ENCODE measurements at places on chromosomes 16 and 17.
A peak's percentile ranks its signal among the peaks of the same experiment; 100 is the strongest.

GRCh38 chr17:79218175-79218824, 143.7 kb downstream of the ENGASE start:
- DNase-seq: no peak

GRCh38 chr16:23025692-23026307, 123.5 kb downstream of the USP31 start:
- no peak for DNase-seq

- peak; percentile 23 for DNase-seq
Observed at GRCh38 chr17:48814504-48814903, 2.5 kb downstream of the TTLL6 start.

DNA sequence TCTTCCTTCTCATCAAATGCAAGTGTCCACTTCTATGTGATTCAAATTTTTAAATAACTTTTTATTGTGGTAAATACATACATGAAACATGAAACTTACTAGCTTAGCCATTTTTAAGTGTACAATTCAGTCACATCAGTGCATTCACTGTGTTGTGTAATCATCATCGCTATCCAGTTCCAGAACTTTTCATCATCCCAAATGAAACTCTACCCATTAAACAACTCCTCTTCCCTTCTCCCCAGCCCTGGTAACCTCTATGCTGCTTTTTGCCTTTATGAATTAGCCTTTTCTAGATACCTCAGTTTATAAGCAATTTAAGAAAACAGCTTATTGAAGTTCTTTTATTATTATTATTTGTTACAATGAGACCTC, 41.1 kb upstream of the IL34 start:
- no peak for DNase-seq

- DNase-seq: no peak
Observed at GRCh38 chr17:17403065-17403464, 73.7 kb upstream of the MED9 start.

DNA sequence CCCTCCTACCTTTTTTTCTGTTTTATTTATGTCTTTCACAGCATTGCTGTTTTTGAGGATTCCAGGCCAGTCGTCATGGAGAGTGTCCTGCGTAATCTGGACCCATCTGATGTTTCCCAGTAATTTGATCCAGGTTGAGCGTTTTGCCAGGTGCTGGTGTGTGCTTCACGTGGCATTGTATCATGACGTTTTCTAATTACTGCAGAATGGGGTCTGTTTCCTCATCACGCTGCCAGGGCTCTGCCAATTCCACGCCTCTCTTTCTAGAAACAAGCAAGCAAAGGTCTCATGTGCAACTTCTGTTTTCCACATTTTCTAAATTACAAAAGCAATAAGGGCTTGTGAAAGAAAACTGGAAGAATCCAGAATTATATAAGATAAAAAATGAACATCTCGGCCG, 28.3 kb upstream of the BHLHA9 start:
- peak; percentile 28 for DNase-seq

DNA sequence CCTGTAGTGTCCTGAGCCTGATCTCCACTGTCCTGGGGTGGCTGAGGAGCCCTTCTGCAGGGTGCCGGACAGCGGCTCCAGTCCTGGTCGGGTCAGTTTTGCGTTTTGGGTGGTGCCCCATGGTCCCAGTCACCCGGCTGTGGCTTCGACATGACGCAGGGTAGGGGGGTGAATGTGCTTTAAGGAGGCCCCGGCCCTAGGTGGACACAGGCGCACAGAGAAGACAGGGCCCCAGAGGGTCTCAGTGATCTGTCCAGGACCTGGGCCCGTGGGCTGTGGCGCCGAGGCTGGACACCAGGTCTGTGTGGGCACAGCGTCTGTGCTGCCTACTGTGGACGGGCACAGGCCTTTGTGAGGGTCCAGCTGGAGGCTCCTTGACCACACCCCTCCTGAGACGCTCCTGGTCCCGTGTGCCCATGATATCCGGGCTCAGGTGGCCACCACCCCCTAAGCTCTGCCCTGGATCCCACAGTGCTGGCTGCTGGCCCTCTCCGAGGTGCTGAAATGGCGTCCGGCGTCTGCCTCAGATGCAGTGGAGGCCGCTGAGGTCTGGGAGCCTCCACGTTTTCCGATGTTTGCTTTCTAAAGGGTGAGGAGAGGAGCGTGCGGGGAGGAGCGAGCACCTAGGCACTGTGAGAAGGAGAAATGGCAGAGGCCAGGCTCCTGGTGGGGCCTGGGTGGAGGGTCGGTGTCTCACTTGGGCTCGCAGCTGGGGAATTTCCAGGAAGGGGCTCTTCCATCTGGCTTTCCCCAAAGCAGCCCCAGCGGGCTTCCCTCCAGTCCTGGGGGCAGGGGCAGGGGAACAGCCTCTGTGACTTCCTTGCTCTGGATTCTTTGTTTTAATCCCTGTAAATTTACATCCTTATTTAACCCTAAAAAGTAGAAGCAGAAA, 56.1 kb upstream of the ACSF3 start:
- DNase-seq: no peak

- DNase-seq: no peak
Observed at GRCh38 chr17:77856551-77857305, 101.8 kb upstream of the TNRC6C start.

DNA sequence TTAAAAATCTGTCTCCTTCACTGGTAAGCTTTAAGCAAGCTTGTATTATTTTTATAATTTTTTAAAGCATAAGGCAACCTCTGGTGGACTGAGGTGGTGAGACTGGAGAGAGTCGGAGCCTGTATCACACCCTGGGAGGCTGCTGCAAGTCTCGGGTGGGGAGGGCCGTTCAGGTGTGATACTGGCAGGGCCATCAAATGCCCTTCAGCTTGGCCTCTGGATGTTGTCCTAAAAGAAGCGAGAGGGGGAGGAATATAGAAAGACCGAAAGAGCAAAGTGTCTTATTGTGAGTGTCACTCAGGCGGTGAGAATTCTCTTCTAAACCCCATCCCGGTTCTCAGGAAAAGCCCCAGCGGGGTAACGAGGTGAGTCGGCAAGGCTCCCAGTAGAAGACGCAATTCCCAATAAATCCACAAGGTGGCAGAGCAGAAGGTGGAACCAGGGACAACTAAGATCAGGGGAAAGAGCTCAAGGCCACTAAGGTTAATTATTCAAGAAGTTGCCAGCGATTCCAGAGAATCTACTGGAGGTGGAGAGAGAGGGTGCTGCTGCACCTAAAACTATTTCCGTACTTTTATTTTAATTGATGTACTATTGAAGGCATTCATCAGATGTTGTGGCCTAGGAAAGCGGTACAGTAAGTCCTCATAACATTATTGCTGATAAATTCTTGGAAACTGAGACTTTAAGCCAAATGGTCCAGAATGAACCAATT, 14.1 kb downstream of the C17orf67 start:
- peak; percentile 76 for DNase-seq

- peak; percentile 87 for DNase-seq
Observed at GRCh38 chr17:74972107-74972972, at the start of gene HID1. Gene HID1 (minus strand): TSS chr17:74972759. CDS start chr17:74972656, 103 bp downstream.

GRCh38 chr16:30600929-30601328, 9.3 kb downstream of the ZNF689 start:
- DNase-seq: no peak

- DNase-seq: no peak
Observed at GRCh38 chr17:80913928-80914821, 77.5 kb upstream of the CHMP6 start.

DNA sequence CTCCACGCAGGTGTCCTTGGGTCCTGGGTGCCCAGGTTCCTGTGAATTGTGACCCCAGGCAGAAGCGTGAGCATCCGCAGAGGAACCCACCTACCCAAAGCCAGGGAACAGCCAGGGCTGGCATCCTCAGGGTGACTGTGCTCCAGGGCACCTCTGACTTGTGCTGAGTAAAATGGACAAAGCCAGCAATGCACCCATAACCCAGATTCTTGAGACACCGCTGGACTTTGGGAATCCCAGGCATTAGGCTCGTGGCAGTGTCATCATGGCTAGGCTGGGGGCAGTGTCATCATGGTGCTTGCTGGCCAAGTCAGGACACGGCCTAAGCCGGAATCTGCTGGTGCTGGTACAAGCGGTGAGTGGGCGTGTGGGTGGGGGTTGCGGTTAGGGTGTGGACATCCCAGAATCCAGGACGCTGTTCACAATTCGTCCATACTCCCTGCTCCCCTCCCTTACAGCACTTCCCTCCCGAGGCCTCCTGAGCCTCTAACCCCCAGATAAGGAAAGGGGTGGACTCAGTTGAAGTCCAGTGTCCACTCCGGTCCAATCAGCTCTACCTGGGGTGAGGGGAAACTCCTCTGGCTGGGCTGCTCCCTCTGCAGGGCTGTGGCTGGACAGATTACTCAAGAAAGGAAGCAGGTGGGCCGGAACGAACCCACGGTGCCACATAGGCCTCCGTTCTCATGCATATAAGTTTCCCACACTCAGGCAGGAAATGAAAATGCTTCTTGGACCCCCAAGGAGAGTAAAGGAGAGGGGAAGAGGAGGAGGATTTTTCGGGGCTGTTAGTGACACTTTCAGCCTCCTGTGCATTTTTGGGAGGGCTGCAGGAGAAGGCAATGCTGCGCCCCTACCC, 138.9 kb downstream of the SEC14L1 start:
- no peak for DNase-seq

DNA sequence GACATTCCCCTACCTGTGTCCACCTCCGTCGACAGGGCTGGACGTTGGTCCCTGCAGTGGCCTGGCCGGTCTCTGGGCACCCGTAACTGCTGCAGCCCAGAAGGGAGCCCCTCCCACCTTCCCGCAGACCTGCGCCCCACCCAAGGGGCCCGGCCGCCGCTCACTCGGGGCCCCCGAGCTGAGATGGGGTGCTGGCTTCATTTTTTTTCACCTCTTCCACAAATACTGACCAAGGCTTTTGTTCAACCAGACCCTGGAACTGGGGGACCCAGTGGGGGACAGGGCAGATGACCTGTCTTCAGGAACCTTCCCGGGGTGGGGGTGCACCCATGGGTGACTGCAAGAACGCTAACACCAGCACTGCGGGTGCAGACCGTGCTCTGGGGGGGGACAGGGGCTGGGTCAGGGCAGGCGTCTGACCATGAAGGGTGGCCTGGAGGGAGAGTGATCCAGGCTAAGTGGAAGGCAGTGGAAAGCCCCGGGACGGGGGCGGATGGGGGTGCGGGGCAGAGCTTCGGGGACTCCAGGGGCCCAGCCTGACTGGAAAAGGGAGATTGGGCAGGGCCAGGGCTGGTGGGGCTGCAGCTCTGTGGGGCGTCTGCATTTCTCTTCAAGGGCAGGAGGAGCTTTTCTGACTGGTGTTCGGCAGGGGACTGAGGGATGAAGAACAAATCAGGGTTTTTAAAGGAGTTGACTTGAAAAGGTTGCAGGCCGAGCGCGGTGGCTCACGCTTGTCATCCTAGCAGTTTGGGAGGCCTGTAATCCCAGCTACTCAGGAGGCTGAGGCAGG, 42.3 kb downstream of the SLC7A5 start:
- DNase-seq: no peak

DNA sequence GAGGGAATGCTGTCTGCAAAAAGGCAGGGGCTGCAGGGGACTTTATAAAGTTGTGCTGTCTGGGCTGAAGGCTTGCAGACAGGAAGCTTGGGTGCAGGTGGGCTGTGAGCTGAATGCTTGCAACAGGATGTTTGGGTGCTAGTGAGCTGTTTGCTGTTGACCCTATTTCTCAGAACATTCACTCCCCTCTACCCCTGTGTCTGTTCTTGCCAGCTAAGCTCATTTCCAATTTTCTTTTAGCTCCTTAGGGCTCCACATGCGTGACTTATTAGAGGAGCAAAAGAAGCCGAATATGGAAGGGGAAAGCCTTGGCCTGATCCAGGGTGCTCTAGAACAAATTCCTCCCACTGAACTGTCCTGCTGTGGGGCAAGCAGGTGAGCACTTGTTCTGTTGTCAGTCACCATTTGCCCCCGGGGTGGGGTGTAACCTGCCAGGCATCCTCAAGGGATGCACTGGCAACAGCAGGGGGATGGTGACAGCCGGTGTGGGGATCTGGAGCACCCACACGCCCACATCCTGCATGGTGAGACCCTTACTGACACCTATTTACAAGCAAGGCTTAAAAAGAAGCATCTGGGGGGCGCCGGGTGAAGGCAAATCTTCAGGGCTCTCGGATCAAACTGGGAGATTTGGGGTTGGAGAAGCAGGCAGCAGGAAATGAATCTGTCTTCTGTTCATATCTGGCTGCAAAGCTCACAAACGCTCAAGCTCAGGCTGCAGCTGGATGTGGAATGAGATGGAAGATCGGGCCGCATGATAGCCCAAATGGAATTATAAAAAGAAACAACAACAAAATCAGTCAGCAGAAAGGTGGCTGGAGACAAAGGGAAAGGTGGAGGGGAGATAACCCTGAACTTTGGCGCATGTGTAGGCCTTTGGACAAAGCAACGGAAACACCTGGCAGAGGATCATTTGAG, 21.1 kb upstream of the NUP93 start:
- DNase-seq: no peak

DNA sequence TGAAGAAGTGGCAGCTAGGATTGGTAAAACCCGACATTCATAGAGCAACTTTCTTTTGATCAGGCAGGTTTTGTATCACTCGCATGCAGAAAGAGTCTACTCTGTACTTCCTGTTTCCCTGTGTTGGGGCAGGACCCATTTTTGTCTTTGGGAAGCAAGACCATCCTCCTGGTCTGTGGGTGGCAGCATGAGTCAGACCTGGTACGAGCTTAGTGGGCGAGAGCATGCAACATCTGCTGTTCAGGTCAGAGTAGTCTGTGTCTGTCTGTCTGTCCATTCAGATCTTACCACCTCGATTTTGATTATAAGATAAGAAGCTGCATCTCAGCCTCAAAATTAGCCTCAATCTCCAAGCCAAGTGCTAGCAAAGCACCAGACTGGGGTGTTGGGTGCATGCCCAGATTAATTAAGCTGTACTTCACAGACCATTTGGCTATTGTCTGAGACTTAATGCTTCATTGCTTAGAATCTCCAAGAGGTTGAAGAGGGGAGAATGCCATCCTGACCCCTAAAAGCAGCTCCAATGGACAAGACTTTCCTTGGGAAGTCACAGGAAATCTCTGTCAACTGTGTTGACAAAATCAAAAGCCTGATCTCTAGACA, 110.9 kb downstream of the XYLT1 start:
- DNase-seq: no peak

DNA sequence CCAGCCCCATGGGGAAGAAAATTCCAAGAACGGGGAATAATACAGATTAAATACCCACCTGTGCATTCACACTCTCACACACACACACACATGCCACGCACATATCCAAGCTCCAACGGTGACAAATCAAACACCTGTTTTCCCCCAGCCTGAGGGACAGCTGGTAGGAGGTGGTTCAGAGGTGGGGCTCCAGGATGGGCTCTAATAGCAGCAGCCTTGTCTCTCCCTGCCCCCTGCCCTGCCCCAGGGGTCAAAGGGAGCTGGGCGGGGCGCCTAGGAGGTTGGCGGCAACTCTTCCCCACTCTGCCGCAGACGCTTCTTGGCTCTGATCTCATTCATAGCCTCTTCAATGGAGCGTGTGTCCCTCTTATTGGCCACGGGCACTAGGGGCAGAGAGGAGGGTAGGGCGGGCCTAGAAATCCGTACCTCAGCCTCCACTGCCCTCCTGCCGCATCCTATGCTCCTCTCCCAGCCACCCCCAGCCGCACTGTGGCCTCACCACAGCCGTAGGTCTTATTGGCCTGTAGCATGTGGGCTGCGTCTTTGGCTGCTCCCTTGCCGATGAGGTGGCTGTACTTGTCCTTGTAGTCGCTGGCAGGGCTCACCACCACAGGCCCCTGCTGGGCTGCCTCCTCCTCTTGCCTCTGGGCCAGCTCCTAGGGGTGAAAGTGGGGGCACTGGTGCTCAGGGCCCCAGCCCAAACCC, 8.2 kb downstream of the SPAG7 start:
- DNase-seq: no peak
